ENCODE measurements at places on chromosomes 7 and 10.

GRCh38 chr10:7525314-7526016, 114.6 kb upstream of the SFMBT2 start:
- H3K4me3 ChIP-seq: no peak overlapping the region
- no peaks in the 10 kb centered on the region for H3K27me3 ChIP-seq

- no peaks in the 10 kb centered on the region for H3K27me3 ChIP-seq
- DNase-seq: no peak
- no peak overlapping the region for H3K27ac ChIP-seq
- H3K36me3 ChIP-seq: no peaks in the 10 kb centered on the region
These were observed 527.1 kb downstream of the TYW1 start for GRCh38 chr7:67523713-67524112.

GRCh38 chr7:116293139-116293538, 82.8 kb downstream of the TES start:
- H3K4me3 ChIP-seq: no peak overlapping the region
- no peak for DNase-seq
- H3K27me3 ChIP-seq: no peaks in the 10 kb centered on the region

- H3K27ac ChIP-seq: peak overlapping the region; percentile 98
- peak overlapping the region; percentile 97 for H3K4me3 ChIP-seq
- H3K36me3 ChIP-seq: peaks cover 10% of the 10 kb centered on the region
- peaks cover 77% of the 10 kb centered on the region for H3K4me1 ChIP-seq
- H3K27me3 ChIP-seq: peaks cover 31% of the 10 kb centered on the region
- DNase-seq: no peak
These were observed 10.6 kb upstream of the SUN1 start for GRCh38 chr7:821688-822087.

- no peak for DNase-seq
- H3K36me3 ChIP-seq: no peaks in the 10 kb centered on the region
- H3K27me3 ChIP-seq: no peaks in the 10 kb centered on the region
- H3K4me1 ChIP-seq: no peaks in the 10 kb centered on the region
- H3K27ac ChIP-seq: no peak overlapping the region
- H3K4me3 ChIP-seq: no peak overlapping the region
These were observed 435.4 kb downstream of the GPAM start for GRCh38 chr10:111748184-111748583.

DNA sequence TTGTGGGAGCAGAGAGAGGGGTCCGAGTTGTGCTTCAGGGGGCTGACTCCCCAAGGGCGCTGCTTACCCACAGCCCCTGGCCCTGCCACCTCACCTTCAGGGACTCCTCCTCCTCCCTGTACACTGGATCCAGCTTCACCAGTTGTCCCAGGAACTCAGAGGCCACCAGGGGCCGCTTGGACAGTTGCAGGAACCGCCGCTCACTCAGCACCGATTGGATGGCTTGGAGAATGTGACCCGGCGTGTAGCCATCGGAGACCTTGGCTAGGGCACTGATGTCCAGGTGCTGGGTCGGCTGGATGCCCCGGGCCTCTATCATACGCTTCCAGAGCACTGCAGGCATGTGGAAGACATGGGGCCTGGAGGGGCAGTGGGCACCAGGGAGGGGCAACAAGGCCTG, 4.5 kb upstream of the ASB10 start:
- peaks cover 11% of the 10 kb centered on the region for H3K27me3 ChIP-seq
- H3K4me3 ChIP-seq: no peak overlapping the region
- no peak overlapping the region for H3K27ac ChIP-seq

GRCh38 chr10:44039599-44039998, 345.3 kb downstream of the CXCL12 start:
- no peak overlapping the region for H3K27ac ChIP-seq
- peaks cover 7% of the 10 kb centered on the region for H3K4me1 ChIP-seq
- H3K4me3 ChIP-seq: no peak overlapping the region
- no peaks in the 10 kb centered on the region for H3K27me3 ChIP-seq

DNA sequence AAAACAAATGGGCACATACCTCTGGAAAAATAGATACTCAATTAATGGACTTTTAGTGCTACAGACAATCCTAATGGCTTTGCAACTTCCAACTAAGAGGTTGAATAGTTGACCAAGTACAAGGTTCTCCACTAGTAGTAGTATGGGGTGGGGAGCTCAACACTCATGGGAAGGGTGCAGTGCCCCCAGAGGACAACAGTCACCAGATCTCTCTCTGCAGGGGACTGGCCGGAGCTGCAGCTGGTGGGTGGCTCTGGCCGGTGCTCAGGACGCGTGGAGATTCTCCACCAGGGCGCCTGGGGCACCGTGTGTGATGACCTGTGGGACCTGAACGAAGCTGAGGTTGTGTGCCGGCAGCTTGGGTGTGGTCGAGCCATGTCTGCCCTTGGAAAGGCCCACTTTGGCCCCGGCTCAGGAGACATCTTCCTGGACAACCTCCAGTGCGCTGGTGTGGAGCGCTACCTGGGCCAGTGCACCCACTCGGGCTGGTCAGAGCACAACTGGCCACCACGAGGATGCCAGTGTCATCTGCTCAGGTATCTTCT, 68.1 kb downstream of the CUZD1 start:
- H3K36me3 ChIP-seq: no peaks in the 10 kb centered on the region
- no peaks in the 10 kb centered on the region for H3K27me3 ChIP-seq
- no peak for DNase-seq
- H3K4me3 ChIP-seq: no peak overlapping the region
- H3K27ac ChIP-seq: no peak overlapping the region

- H3K36me3 ChIP-seq: no peaks in the 10 kb centered on the region
- no peak overlapping the region for H3K4me3 ChIP-seq
- H3K27ac ChIP-seq: no peak overlapping the region
- H3K4me1 ChIP-seq: no peaks in the 10 kb centered on the region
- no peak for DNase-seq
These were observed 1409.1 kb upstream of the CELF2 start for GRCh38 chr10:9608602-9609001.

- no peak overlapping the region for H3K4me3 ChIP-seq
- peaks cover 13% of the 10 kb centered on the region for H3K4me1 ChIP-seq
These were observed 38.2 kb upstream of the ANK3 start for GRCh38 chr10:60427709-60428386.

DNA sequence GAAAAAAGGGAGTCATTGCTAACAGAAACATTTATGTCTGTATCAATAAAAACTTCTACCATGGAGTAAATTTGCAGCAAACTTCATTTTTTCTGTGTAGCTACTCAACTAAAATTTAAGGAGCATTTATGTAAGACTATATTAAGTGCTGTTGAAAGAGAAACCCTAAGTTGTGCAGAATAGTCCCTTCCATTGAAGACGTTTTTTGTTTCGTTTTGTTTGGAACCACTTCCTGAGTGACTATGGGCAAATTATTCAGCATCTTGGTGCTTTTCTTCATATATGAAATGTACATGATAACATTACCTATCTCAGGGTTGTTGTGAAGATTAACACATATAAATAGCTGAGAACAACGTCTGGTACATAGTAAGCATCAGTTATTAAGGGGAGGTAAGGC, 24.3 kb downstream of the SEM1 start:
- H3K27ac ChIP-seq: no peak overlapping the region
- no peak for DNase-seq
- H3K36me3 ChIP-seq: peaks cover 15% of the 10 kb centered on the region
- no peak overlapping the region for H3K4me3 ChIP-seq
